ENCODE measurements at places on chromosomes 13 and 19. TPM values are rescaled to one million over a fixed set of nuclear protein-coding genes. Genes with fewer than 3 reads are reported as not detected.

LILRA5 gene
- total RNA-seq: 22.3 TPM

LILRB4 gene
- 1.5 TPM for total RNA-seq

SIGLEC10 gene
- 1.7 TPM for total RNA-seq

PRKCG gene
- total RNA-seq: 2.6 TPM

CCNA1 gene
- not detected for total RNA-seq

GRIK5 gene
- 0.31 TPM for total RNA-seq

ZNF471 gene
- 0.48 TPM for total RNA-seq

KLK2 gene
- total RNA-seq: not detected

VAV1 gene
- 167 TPM for total RNA-seq

SBK3 gene
- not detected for total RNA-seq

VN1R2 gene
- total RNA-seq: not detected

PSG7 gene
- not detected for total RNA-seq

VSIG10L gene
- 0.68 TPM for total RNA-seq

TMPRSS9 gene
- not detected for total RNA-seq

JSRP1 gene
- total RNA-seq: 0.82 TPM

EMP3 gene
- total RNA-seq: 334 TPM

IGFL1 gene
- total RNA-seq: not detected

KLK11 gene
- not detected for total RNA-seq

JAK3 gene
- total RNA-seq: 105 TPM

GNG7 gene
- 1.5 TPM for total RNA-seq

IGSF23 gene
- not detected for total RNA-seq

GSX1 gene
- total RNA-seq: not detected

RASAL3 gene
- total RNA-seq: 217 TPM

SMIM44 gene
- not detected for total RNA-seq

OLFM2 gene
- total RNA-seq: 1.5 TPM

WASF3 gene
- total RNA-seq: not detected

GRK1 gene
- total RNA-seq: not detected

COL4A2 gene
- not detected for total RNA-seq

RPS16 gene
- 1,227 TPM for total RNA-seq

YJEFN3 gene
- 4.3 TPM for total RNA-seq

LRRC63 gene
- total RNA-seq: 0.95 TPM

FAM124A gene
- total RNA-seq: not detected

CEACAM3 gene
- not detected for total RNA-seq

ZSCAN4 gene
- total RNA-seq: not detected

NFILZ gene
- total RNA-seq: not detected

KLHL1 gene
- not detected for total RNA-seq

PSG2 gene
- not detected for total RNA-seq

GNG8 gene
- total RNA-seq: not detected

AKAP8L gene
- total RNA-seq: 144 TPM

RFC3 gene
- total RNA-seq: 5.5 TPM

KLK7 gene
- total RNA-seq: not detected

IFNL1 gene
- total RNA-seq: not detected

TPRX1 gene
- not detected for total RNA-seq

MYH14 gene
- not detected for total RNA-seq

IRGC gene
- total RNA-seq: not detected

KIR2DL1 gene
- total RNA-seq: 88.2 TPM

ZNF557 gene
- total RNA-seq: 14.5 TPM

MEIS3 gene
- total RNA-seq: not detected
